ENCODE measurements at places on chromosomes 1 and 21.

DNA sequence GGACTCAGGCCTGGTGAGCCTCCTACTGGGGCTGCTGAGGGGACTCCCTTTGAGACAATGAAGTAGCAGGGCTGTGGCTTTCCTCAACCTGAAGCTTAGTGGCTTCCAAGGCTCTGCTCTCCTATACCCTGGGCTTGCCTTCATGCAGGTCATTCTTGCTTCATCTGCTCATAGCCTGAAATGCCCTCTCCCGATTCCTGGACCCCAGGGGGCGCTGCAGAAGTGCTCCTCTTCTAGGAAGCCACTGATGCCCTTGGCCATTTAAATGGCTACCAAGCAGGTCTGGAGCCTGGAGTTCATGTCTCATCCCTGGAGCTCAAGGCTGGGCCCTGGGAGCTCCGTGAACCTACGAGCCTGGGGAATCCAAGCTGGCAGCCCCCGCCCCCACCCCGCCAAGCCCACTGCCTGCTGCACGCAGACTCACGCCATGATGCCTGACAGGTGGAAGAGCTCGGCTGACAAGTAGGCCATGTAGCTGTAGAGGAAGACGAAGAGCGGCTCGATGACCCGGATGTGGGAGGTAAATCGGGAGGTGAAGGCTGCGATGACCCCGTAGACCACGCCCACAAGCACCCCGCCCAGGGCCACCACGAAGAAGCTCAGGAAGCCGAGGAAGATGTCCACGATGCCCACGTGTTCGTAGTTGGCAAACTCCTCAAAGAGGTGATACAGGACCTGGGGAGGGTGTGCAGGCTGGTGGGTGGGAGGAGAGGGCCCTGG lies 45.7 kb downstream of the SLC9A1 start:
- DNase-seq: no peak

DNA sequence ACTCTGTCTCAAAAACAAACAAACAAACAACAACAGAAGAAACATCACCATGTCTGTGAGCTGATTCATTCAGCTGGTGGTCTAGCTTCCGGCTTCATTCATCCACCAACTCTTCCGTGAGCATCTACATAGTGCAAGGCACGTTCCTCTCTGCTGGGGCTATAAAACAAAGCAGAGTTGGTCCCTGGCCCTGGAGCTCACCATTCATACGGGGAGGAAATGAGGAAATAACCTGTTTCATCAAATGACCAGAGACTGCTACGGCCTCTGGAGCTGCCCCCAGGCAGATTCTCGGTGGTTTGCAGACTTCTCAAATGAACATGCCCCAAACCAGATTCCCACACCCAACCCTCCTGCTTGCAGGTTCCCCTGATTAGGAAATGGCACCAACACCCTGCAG lies 41.0 kb upstream of the ID3 start:
- no peak for DNase-seq

GRCh38 chr1:181028196-181028595 lies 5.5 kb upstream of the STX6 start:
- no peak for DNase-seq

DNA sequence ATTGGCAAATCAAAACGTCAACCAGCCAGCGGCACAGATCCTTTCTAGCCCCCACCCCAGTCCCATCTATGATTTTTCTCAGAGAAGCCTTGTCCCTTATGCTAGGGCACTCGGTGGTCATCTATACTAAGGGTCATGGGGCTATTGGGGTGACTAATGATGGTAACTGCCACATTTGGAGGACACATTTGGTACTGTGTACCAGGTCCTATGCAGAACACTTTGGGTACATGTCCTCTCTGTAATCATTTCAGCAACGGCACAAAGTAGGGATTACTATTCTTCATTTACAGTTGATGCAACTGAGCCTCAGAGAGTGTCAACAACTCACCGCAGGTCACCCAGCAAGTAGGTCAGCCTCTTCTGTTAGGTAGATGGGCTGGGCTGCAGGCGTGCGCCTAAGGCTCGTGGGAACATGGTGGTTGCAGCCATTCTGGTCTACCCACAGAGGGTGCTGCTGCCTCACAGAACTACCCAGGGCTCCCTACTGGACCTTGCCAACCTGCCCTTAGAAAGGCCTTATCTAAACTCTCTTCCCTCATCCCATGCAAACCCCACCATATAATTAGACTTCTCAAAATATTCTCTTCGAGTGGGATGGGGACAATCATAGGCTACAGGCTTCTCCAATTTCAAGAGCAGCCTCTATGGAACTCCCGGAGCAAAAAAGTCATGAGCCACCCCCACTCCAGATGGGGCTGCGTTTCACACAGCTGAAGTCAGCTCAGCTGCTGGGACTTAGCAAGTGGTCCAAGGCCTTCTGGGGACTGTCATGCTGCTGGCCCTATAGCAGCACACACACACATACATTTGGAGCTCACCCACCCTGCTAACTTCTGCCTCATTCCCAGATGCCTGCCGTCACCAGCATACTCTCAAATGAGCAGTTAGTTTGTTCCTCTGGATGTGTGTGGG lies 5.8 kb upstream of the SDHB start:
- no peak for DNase-seq

DNA sequence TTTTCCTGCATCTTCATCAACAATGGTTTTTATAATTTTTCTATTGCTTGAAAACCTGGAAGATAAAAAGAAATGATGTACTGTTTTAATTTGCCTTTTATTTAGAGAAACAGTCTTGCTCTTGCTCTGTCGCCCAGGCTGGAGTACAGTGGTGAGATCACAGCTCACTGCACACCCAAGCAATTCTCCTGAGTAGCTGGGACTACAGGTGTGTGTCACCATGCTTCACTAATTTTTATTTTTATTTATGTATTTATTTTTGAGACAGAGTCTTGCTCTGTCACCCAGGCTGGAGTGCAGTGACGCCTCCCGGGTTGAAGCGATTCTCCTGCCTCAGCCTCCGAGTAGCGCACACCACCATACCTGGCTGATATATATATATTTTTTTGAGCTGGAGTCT lies 43.0 kb upstream of the RPL11 start:
- no peak for DNase-seq

DNA sequence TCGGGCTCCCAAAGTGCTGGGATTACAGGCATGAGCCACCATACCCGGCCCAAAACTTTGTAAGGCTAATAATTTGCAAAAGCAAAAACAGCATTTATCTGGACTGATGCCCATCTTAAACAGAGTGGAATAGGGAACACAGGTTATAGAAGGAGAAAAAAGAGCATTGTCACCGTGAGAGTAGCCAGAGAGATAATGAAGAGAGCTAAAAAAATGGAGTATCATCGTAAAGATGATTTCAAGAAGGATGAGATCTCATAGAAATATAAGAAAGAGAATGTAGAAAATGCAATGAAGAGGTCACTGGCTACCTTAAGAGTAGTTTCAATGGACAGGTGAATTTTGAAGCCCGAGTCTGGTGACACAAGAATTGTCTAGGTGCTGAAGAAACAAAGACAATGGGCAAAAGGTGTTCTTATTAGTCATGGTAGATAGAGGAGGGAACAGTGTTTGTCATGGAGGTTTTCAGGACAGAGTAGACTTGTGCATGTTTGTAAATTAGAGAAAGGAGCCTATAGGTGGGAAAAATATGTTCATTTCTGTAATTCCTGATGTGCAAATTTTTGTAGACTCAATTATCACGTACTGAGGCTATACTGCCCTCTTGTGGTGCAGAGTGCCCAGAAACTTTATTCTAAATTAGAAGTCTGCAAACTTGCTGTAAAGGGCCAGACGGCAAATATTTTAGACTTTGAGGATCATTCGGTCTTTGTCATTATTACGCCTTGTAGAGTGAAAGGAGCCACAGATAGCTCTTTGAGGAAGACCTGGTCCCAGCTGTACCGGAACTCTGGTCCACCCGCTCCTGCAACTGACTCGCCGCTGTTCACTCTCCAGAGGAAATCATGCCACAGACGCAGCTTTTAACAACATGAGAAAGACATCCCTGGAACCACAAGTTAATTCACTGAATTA lies 8.1 kb upstream of the TMEM183A start:
- DNase-seq: peak; percentile 33

DNA sequence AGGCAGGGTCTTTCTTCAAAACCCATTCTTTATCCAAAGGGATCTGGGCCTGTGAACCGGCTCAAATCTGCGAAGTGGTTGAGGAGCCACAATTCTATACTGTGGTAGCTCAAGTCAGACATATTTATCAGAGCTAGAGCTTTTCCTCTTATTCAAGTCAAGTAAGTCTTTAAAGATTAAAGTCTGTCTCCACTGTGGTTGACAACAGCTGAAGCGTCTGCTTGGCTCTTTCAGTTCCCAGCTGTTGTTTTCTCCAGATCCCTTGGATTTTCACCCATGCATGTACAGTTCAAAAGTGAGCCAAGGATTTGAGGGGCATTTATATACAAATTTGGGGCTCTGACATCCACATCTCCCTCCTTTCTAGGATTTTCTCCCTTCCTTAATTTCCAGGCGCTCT lies 66.9 kb downstream of the C1orf185 start:
- DNase-seq: no peak

GRCh38 chr21:46650476-46651098 lies 15.1 kb downstream of the PRMT2 start:
- DNase-seq: no peak

DNA sequence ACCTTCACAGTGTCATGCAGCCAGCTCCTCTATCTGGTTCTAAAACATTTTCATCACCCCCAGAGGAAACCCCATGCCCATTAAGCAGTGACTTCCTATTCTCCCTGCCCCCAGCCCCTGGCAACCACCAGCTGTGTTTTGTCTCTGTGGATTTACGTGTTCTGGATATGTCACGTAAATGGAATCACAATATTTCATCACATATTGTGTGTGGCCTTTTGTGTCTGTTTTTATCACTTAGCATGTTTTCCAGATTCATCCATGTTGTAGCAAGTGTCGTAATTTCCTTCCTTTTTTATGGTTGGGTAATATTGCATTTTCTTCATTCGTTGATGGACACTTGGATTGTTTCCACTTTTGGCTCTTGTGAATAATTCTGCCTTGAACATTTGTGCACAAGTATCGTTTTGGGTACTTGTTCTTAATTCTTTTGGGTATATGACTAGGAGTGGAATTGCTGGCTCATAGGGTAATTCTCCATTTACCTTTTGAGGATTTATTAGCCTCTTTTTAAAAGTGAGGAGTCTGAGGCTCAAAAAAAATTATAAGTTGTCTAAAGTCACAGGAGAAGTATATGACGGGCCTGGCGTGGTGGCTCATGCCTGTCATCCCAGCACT lies 127.0 kb downstream of the MRPS6 start:
- no peak for DNase-seq

DNA sequence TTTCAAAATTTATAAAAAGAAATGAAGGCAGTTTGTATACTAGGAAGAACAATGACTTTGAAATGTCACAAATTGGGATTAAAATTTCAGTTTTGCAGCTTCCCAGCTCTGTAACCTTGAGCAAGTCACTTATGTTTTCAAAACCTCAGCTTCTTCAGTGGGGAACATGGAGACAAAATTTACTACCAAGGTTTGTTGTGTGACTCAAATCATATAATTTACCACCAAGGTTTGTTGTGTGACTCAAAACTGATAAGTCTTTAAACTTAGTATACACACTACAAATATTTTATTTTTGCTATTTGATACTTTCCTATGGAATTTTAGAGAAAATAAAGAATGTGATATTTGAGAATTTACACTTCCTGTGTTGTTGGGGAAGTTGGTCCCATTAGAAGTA lies 219.9 kb downstream of the KCTD3 start:
- DNase-seq: no peak

GRCh38 chr1:228902781-228903433 lies 167.6 kb downstream of the RHOU start:
- no peak for DNase-seq

GRCh38 chr21:43211072-43211759 lies 42.4 kb downstream of the CRYAA start:
- no peak for DNase-seq

- no peak for DNase-seq
Measured at GRCh38 chr21:35927262-35927661, 133.1 kb downstream of the SETD4 start.

DNA sequence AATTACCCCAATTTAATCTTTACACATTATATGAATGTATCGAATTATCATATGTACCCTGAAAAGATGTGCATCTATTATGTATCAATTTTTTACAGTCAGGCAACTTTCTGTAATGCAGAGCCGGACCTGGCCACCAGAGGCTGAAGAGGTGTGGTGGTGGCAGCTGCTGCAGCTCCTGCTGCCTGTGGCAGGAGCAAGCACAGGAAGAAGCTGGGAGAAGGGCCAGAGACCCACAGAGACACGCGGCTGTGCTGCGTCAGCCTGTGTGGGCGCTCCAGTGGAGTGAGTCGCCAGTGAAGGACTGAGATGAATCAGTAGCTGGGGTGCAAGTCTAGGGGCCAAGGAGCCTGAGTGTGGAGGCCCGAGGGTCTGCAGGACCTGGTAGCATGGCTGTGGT lies 74.3 kb upstream of the COG2 start:
- DNase-seq: no peak

- DNase-seq: no peak
Measured at GRCh38 chr21:31714741-31715365, 17.1 kb downstream of the SCAF4 start.

DNA sequence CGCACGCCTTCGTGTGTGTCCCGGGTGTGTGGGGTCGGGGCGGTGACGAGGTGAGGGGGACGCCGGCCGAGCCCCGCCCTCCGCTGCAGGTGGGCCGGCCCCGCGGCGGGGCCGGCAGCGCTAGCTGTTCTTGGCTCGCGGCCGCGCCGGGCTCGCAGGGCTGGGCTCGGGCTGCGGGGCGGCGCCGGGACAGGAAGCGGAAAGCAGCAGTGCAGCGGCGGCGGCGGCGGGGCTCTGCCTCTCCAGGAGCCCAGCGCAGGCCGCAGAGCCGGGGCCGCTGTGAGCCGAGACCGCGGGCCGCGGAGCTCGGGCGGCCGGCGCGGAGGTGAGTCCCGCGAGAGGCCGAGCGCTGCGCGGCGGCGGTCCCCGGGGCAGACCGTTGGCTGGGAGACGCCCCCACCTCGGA lies at the start of gene VANGL1:
VANGL1 (plus strand) TSS at position 209 of the 406 bp plus-strand sequence. CDS start 9,444 bp downstream, outside the sequence.
- peak; percentile 25 for DNase-seq

GRCh38 chr1:221376286-221376685 lies 365.6 kb downstream of the DUSP10 start:
- no peak for DNase-seq

DNA sequence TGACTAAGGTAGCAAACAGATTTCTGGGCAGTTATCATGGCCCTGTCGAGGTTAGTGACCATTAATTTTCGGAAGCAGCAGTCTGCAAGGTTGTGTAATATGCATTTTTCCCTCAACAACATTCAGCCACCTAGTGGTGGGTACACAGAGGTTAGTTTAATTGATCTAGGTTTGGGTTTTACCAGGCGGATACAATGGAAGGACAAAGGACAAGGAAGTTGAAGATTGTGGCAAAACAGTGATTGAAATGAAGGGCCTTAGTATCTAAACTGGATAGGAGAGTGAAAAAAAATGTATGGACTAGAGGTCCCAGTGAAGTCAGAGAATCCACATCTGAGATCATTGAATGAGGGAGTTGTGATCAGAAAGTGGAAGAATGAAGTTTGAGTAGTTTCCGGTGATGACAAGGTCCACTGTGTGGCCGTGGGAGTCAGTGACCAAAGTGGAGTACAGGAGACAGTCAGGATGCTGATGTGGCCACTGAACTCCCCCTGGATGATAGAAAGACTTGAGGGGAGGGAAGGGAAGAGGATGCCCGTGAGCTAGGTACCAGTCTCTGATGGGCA lies 2.8 kb downstream of the ARMH1 start:
- DNase-seq: no peak
